ENCODE measurements at places on chromosomes 2 and 18.

- peak; percentile 69 for DNase-seq
Observed at GRCh38 chr2:19358242-19359020, at the start of gene OSR1. Gene OSR1 (minus strand): TSS chr2:19358623. CDS start chr2:19353805, 4,818 bp downstream.

DNA sequence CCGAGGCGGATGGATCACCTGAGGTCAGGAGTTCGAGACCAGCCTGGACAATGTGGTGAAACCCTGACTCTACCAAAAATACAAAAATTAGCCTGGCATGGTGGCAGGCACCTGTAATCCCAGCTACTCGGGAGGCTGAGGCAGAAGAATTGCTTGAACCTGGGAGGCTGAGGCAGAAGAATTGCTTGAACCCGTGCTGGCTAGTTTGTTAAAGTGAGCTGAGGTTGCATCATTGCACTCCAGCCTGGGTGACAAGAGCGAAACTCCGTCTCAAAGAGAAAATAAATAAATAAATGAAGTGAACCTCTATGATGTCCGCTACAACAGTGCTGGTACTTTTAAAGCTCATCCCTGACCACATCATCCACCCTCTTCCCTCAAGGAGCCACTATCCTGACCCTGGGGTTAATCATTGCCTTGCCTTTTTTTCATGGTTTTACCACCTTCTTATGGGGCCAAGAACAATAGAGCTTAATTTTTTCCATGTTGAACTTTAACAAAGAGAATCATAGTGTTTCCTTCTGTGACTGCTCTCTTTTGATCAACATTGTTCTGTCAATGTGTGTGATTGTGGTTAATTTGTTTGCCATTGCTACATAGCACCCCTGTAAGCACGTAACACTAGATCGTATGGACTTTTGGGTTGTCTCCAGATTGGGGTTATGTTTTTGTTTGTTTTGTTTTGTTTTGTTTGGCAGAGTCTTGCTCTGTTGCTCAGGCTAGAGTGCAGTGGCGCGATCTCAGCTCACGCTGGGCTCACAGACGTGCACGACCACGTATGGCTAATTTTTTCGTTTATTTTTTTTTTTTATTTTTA lies 17.1 kb upstream of the ATRAID start:
- DNase-seq, result no peak

DNA sequence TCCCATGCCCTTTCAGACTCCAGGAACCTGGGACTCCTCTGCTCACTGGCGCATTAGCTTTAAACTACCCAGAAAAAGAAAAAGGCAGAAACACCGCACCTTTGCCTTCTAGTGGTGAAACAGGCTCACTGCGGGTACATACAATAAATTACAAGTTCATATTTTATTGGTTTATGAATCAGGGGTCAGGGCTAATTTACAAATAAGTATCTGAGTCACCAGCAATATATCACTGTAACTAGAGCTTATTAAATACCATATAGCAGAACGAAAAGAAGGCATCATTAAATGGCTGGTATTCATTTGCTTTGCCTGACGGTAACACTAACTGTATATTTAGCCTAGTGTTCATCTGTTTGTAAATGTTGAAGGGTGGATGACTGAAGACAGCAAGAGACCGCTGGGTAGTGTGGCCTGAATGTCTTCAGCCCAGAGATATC lies 26.9 kb upstream of the DTNB start:
- DNase-seq, result peak; percentile 56

- DNase-seq, result no peak
Observed at GRCh38 chr18:70135604-70136003, 69.9 kb downstream of the RTTN start.

GRCh38 chr18:72542342-72542741 lies 1.8 kb downstream of the CBLN2 start:
- DNase-seq, result no peak

DNA sequence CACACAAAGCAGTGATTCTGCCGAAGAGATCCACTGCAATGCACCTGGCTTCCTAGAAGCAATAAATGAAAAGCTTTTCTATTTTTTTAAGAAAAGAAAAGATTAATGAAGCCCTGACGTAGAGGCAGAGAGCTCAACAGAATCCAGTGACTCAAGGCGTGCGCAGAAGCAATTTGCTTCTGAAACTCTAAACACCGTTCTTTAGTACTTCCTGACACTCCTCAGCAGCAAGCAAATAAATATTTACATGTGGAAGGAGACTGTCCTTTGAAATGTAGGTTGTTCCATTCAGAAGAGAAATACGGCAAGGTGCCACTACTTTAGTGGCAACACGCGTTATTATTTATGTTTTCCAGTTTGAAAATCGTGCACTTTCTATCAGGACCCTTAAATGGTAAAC lies 126.2 kb upstream of the ZNF516 start:
- no peak for DNase-seq

DNA sequence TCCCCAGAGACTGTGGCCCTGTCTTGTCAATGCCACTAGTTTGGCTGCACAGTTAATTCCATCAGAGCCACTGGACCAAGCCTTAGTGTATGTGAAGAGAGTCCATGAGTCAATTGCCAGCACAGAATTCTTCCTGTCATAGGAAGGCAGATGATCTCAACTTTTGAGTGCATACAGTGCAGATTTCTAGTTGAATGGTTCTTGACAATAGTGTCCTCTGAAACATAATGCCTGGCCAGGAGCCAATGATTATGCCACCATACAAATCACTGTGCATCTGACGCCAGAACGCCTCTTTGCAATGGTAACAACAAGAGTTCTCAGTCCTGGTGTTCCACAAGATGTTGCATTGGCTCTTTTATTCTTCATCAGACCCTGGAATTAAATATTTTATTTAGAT lies 7.1 kb downstream of the NEUROD1 start:
- DNase-seq, result no peak

GRCh38 chr18:58303363-58303762 lies 259.3 kb downstream of the NEDD4L start:
- no peak for DNase-seq

DNA sequence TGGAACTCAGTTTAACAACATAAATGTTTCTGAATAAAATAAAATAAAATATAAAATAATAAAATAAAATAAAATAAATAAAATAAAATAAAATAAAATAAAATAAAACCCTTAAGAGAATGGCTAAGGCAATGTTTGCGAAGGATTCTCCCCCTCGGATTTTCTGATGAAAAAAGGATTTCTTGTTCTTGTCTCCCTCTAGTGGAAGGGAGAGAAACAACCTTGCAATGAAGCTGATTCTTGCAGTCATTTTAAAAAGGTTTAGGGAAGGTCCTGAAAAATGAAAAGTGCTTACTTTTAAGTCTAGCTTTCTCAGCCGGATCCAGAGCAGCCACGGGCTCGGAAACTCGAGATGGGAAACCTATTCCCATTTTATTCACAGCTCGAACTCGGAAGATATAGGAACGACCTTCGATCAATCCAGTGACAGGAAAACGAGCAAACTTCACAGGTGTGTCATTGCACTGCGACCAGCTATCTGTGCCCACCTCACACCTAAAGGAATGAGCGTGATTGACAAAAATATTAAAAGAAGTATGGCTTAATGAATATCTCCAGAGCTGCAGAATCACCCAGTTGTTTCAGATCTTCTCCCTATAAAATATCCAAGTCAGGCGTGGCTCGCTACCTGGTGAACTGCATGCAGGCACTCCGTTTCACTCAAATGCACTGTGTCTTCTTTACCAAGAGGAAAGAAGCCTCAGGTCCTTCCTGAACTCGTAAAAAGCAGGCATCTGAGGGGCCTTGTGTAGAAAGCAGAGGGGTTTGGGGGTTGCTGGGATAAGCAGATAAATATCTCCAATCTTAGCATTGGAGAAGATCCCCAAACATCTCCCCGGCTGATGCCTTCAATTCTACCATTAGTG lies 68.1 kb downstream of the MYOM1 start:
- DNase-seq, result no peak

DNA sequence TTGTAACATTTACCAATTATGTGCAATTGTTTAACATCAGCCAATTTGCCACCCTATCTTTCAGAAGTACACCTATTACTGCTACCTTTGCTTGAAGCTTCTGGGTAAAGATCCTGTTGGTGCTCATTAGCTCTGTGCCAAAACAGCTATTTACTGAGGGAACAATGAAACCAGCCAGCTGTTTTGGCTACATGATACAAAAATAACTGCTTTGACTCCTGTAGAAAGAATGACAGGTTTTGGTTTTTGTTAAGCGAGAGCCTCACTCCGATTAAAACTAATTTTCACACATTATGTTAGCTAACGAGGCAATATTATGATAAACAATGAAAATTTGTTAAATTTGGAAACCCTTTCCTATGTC lies 907.0 kb downstream of the EPHA4 start:
- DNase-seq, result no peak

- DNase-seq, result no peak
Observed at GRCh38 chr2:174588463-174588862, 9.1 kb downstream of the WIPF1 start.

DNA sequence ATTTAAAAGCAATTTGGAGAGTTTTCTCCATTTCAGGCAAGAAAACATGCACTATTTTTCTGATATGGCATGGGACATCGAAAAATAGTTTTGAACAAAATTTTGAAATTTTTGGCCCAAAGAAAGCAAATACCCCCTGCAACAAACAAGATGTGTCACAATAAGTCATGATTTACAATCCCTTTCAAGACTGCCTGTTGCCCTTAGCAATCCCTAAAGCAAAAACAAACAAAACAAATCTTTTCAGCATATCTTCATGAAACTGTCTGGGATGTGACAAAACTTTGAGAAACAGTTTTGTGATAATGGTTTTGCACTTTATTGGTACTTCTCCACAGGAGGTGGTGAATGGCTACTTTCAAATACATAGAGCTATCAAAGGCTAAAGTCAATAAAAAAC lies 1888.7 kb upstream of the PIK3C3 start:
- no peak for DNase-seq

GRCh38 chr2:175854665-175855064 lies 147.4 kb downstream of the LNPK start:
- no peak for DNase-seq

DNA sequence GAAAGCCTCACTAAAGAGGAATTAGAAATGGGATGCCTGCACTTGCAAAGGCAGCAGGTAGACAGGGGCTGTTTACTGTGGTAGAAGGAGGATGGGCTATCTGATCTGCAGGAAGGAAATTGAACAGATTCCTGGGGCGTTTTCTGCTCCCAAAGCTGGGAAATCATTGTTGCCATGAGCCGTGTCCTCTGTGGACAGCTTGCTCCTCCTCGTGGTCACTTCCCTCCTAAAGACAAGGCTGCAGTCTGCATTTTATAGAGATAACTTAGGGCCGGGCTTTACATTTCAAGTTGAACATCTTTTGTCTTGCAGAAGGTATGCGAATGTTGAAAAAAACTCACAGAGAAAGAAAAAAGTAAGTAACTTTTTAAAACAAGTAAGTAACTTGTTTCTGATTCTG lies 50.9 kb downstream of the DCDC2C start:
- no peak for DNase-seq

GRCh38 chr18:46794607-46795006 lies 37.8 kb upstream of the ST8SIA5 start:
- DNase-seq, result no peak

- no peak for DNase-seq
Observed at GRCh38 chr2:37633234-37633633, 38.2 kb downstream of the CDC42EP3 start.

DNA sequence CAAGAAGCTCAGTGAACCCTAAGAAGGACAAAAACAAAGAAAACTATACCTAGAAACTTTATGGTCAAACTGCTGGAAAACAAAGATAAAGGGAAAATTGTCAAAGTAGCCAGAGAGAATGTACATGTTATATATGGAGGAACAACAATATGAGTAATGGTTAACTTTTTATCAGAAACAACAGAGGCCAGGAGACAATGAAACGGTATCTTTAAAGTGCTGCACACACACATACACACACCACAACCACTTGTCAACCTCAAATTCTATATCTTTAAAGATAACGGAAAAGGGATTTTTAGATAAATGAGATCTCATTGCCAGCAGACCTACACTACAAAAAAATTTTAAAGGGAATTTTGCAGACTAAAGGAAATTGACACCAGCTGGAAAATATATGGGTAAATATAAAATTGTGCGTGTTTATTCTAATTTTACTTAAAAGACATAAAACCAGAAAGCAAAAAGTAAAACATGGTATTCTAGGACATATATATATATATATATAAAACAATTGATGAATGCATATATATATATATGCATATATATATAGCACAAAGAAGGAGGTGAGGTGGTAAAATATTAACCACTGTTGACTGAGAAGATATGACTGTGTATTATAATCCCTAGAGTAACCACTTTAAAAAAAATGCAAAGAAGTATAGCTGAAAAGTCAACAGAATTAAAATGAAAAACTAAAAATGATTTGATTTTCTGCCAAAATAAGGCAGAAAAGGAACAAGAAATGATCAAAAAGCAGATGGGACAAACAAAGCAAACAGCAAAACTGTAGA lies 172.0 kb downstream of the SRBD1 start:
- DNase-seq, result no peak

DNA sequence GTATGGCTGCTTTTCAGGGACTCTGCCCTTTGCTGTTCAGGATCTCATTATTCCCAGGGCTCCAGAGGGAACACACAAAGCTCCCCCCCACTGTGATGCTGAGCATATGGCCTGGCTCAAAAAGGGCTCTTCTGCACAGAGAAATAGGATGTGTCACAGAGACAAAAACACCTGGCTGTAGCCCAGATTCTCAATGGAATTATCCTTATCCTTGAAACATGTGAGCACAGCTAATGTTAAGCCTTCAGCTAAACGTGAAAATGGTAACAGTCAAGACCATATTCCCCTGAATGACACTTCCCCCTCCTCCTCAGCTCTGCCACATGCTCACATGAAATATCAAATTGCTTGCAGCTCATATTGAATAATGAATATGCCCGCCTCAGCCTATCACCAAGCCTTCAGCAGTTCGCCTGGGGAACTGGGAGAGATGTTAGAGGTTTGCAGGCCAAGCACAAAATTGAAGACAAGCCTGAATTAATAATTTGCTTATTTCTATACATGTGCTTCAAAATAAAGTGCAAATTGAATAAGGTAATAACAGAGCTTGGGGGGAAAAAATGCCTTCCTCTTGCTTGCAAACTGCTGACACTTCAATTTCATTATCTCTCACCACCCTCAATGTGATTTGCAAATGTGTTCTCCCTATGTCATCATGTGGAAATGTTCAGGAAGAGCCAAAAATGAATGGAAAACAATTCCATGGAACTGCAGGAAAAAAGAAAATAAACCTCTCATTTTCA lies 181.0 kb upstream of the HNRNPA3 start:
- DNase-seq, result no peak

GRCh38 chr2:217902379-217903141 lies 100.2 kb downstream of the TNS1 start:
- DNase-seq, result peak; percentile 75

DNA sequence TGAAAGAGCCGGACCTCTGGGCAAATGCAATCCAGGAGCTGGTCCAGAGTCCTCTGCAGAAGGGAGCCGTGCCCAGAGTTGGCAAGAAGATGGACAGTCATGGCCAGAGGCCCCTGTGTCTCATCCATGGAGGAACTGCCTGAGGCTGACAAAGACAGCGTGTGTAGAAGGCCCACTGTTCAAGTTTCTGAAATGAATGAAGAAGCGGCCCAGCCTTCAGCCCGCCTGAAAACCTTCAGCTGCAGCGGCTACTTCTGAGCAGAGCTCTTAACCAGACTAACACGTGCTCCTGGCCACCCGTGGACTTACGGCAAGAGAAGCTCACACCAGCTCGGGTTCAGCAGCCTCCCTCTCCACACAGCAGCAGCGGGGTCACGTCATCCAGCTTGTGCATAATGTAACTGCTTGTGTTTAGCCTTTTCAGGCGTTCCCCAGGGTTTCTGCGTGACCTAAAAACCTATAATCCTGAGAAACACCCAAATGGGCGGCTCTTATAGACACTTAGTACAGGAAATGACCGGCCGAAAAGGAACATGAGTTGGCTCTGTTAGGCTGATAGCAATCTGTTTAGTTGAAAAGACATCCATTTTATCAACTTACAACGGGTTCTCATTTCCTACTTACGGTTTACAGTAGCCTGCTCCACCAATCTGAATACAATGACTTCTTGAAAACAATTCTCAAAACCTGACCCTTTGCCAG lies at the start of gene FAM124B:
Gene FAM124B, minus strand, starts transcription at position 467 of the 702 bp plus-strand sequence. Its CDS starts 339 bp downstream, at position 128.
- DNase-seq, result no peak
